ENCODE measurements at places on chromosomes 1 and 21. TPM values are rescaled to one million over a fixed set of nuclear protein-coding genes. Genes with fewer than 3 reads are reported as not detected.

DNA sequence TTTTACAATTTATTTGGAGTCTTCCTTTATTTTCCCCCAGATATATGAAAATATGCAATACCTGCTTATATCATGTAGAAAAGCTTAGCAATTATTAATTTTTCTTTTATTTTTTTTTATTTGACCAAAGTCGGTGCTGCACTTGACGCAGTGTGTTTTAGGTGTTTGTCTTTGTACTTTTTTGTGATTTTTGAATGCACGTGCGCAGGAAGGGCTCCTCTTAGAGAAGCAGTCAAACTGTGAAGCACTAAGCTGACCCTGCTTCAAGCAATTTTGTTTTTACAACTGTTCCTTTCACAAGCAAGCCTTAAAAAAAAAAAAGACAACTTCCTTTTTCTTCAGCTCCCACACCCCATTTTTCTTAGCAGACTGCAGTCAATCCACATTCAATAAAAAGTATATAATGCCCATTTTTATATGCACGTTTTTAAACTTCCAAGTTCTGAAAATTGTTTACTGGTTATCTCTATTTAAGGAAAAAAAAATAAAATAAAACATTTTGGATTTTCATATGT, 267.4 kb downstream of the TM2D1 start:
- DNase-seq, result no peak

- DNase-seq, result no peak
Measured at GRCh38 chr21:42637267-42638041, 16.0 kb upstream of the PDE9A start.

- no peak for DNase-seq
Measured at GRCh38 chr1:203626910-203627246, 246 bp downstream of the ATP2B4 start.

- no peak for DNase-seq
Measured at GRCh38 chr1:226618380-226618779, 69.8 kb downstream of the STUM start.

DNA sequence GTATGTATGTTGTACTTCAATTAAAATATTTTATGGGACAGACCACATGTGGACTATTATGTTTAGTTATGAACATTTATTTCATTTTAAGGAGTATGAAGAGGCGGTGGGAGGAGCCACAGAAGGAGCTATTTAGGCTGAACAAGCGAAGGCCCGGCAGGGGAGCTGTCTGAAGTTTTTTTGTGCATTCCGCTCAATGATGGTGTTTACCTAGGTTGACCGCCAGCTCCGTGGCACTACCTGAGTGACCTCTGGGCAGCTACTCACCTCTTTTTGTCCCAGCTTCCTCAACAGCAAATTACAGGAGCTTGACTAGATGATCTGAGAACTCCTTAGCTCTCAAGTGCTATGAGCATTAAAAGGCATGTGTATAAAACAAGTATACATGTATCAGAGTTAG, 32.7 kb upstream of the C1orf198 start:
- DNase-seq, result no peak

The IFI44 gene
- 12.2 TPM for polyA plus RNA-seq

The FAM163A gene
- polyA plus RNA-seq, result 0.76 TPM

GRCh38 chr1:94326329-94326728, 88.9 kb upstream of the ARHGAP29 start:
- no peak for DNase-seq

DNA sequence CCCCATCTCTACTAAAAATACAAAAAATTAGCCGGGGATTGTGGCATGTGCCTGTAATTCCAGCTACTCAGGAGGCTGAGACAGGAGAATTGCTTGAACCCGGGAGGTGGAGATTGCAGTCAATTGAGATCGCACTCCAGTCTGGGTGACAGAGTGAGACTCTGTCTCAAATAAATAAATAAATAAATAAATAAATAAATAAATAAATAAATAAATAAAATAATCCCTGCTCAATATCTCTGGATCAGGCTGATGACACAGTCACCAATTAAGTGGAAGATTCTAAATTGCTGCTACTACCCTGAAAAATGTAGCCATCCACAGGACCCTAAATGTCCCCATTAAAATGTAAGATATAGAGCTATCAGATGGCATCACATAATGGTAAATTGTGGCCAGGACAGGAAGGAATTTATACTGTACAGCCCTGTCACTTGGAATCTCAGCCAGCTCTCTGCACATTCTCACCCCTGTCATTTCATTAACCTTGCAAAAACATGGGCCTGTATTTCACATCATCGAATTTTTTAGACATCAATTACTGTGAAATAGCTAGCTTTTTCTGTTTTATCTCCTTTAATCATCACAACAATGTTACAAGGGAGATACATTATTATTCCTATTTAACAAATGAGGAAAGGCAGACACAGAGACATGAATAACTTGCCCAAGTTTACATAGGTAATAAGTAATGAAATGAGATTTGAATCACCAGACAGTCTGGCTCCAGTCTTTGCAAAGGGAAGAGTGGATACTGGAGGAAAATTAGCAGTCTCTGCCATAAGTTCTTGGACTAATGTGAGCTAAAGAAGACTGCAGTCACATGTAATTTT, 56.7 kb upstream of the NTPCR start:
- no peak for DNase-seq

- no peak for DNase-seq
Measured at GRCh38 chr1:193479187-193479586, 292.8 kb upstream of the B3GALT2 start.

The DCLRE1B gene
- 11.3 TPM for polyA plus RNA-seq

The BACH1 gene
- 41.2 TPM for polyA plus RNA-seq

The HIPK1 gene
- 42.7 TPM for polyA plus RNA-seq

The TP73 gene
- polyA plus RNA-seq, result 1.1 TPM

DNA sequence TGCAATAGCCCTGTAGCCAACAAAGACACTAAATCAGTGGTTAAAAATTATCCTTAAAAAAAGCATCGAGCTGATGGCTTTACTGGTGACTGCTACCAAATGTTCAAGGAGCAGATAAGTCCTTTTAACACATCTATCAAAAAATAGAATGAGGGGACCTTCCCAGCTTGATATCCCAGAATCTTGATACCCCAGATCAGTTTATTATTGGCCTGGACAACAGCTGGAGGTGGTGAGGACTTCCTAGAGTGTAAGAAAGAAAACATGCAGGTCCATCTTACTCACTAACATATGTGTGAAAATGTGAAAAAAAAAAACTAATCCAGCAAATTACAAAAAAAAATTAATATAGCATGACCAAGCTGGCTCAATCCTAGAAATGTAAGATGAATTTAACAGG, 21.3 kb downstream of the CHIT1 start:
- no peak for DNase-seq

- DNase-seq, result no peak
Measured at GRCh38 chr1:17432412-17432811, 7.1 kb downstream of the RCC2 start.

DNA sequence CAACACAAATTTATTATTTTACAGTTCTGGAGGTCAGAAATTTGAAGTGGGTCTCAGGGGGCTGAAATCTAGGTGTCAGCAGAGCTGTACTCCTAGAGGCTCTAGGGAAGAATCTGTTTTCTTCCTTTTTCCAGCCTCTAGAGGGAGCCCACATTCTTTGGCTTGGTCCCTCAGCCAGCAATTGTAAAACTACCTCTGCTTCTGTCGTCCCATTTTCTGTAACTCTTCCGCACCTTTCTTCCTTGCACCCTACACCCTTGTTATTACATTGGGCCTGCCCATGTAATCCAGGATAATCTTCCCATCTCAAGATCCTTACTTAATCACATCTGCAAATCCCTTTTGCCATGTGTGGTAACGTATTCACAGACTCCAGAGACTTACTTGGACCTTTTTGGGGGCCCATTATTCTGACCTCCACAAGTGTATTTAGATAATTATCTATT, 24.8 kb upstream of the THEM4 start:
- DNase-seq, result peak; percentile 63

GRCh38 chr1:213389061-213389581, 338.1 kb downstream of the RPS6KC1 start:
- no peak for DNase-seq

The SLC39A1 gene
- 86.3 TPM for polyA plus RNA-seq

DNA sequence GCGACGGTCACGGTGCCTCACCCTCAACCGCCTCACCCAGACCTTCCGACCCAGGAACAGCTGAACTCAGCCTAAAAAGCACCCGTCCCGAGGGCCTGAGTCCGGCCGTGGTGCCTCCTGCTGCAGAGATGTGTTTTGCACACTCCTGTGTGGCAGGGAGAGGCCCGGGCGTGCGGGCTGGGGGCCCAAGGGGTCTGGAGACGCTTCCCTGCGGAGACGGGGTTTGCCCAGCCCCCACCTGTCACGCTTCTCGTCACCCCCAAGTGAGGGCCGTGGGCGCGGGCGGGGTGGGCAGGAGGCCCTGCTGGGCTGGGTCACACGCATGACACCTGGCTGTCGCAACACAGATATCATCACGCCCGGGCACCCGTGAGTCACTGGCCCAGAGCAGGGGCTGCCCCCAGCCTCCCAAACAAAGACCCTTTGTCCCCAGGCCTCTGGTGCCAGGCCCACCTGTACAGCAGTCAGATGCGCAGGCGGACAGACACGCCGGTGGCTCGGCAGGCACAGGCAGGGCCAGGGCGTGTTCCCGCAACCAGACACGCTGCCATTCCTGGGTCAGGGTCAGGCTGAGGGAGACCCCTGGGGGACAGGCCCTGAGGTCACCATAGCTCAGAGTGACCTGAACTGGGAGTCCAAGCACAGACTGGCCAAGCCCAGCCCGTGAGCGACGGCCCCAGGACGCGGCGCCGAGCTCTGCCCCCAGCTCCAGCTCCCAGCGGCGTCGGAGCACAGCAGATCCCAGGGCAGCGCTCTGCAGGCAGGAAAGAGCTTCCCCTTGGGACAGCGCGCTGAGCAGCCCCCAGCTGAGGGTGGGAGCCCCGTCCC, 6.1 kb downstream of the B3GALT6 start:
- no peak for DNase-seq

The KRTAP11-1 gene
- polyA plus RNA-seq, result not detected

GRCh38 chr1:232684371-232685105, 54.6 kb upstream of the SIPA1L2 start:
- DNase-seq, result no peak

GRCh38 chr1:201653233-201653632, 114.3 kb downstream of the NAV1 start:
- no peak for DNase-seq

The PTPN7 gene
- 1.3 TPM for polyA plus RNA-seq

DNA sequence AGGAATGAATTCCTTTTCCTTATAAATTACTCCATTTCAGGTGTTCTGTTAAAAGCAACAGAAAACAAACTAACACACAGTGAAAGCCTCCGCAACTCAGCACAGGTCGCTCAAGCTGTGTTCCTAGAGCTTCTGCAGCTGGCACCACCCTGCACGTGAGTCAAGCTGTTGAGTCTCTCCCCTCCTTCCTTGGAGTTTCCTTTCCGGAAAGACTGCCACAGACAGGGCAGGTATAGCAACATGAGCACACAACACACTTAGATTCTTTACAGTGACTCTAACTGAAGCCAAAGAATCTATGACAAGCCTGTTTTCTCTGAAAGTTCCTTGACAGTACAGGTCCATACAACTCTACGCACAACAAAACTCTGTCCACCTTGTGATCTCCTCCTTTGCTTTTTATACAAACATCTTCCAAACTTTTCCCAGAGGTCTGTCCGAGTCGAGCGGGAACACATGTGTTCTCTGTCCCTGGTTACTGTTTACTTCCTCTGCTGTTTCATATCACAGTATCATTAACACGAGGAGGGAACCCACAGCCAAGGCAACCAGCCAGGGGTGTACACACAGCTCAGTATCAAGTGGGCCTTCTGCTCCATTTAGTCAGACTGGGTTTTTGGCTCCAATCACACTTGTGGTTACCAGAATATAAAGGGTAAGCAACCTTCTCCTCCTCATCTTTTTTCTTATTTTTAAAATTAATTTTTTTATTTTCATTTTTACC, 38.7 kb upstream of the DESI2 start:
- no peak for DNase-seq

DNA sequence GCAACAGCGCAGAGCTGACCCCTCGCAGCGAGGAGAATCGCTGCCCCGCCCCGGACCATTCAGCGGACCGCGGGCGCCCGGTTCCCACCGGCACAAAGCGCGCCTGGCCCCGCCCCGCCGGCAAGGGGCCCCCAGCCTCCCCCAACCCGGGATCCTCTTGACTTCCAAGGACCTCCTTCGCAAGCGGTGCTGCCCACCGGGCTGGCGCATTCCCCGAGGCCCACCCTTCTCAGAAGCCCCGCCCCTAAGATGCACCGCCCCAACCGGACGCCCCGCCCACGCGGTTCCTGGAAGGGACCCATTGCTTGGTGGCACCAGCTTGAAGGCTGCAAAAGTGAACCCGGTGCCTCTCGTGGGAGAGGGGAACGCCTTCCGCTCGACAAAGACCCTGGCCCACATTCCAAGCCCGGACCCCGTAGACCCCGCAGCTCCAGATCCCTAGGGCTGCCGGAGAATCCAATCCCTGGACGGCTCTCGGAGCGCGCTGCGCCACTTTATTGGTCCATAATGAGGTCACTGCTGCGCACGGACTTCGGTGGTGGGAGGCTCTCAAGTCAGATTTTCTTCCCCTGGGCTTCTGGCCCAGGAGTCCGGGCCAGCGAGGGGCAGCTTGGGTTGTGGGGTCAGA, 2.0 kb downstream of the HES3 start:
- no peak for DNase-seq

The TCHH gene
- 0.03 TPM for polyA plus RNA-seq

GRCh38 chr1:117814856-117815797, 114.3 kb downstream of the GDAP2 start:
- no peak for DNase-seq

DNA sequence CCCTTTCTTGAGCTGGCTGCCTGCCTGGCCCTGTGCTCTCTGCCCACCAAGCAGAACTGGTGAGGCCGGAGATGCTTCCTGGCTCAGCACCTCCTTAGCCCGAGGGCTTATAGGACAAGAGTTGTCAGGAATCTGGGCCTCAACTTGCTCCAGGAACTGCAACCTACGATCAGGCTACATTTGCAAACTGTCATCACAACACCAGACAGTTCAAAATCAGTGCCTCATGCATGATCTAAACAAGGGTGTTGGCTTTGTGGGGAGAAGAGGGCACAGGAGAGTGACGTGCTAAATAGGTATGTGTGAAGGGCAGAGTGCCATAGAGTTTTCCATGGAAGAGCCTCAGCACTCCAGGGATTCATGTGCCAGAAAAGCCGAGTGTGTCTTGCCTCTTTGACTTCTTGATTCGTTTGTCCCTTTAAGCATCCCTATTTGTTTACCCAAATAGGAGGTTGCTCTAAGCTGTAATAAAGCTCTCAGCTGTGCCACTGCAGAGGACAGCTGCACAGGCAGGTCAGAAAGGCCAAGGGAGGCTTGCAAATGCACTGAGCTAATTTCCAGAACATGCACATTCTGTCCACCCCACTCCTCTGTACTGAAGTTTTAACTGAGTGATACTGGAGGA, 30.2 kb upstream of the NEK2 start:
- DNase-seq, result no peak

GRCh38 chr1:16038620-16038912, 5.0 kb upstream of the CLCNKB start:
- no peak for DNase-seq

DNA sequence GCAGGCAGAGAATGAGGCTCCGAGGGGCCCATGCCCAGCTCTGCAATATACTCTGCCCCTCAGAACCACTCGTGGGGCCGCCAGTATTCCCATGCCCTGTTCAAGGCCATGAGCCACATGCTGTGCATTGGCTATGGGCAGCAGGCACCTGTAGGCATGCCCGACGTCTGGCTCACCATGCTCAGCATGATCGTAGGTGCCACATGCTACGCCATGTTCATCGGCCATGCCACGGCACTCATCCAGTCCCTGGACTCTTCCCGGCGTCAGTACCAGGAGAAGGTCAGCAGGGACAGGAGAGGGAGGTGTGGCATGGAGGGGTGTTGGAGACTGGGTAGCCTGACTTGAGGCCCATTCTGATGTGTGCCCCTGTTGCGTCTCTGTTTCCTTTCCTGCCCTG, 7.2 kb downstream of the HCN3 start:
- no peak for DNase-seq

- DNase-seq, result no peak
Measured at GRCh38 chr1:52771384-52771783, 45.1 kb downstream of the ZYG11B start.

The PHTF1 gene
- 27.0 TPM for polyA plus RNA-seq
